H54 (cell line): ENCODE measurements at places on chromosomes 1 and 21.

DNA sequence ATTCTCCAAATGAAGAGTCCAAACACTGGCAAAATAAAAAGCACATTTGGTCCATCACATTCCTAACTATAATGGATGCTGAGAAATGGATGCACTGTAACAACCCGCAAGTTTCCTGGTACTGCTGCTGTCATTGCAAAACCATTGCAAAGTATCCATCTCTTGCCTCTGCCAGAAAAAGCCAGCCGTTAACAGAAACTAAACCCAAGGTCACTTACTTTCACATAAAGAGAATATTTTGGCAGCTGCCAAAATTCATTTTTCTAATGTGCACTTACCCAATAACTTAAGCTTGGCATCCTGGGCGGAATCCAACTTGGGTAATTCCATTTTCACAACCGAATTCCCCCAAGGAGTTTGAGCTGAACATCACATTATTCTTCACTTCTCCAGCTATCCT lies 77.0 kb upstream of the LRRC8D start:
- no peak for DNase-seq

GRCh38 chr1:91732291-91733107 lies 153.5 kb downstream of the TGFBR3 start:
- peak; percentile 70 for DNase-seq

GRCh38 chr21:29753216-29753615 lies 186.6 kb downstream of the GRIK1 start:
- no peak for DNase-seq

GRCh38 chr1:66046415-66046814 lies 253.7 kb downstream of the PDE4B start:
- DNase-seq = no peak

DNA sequence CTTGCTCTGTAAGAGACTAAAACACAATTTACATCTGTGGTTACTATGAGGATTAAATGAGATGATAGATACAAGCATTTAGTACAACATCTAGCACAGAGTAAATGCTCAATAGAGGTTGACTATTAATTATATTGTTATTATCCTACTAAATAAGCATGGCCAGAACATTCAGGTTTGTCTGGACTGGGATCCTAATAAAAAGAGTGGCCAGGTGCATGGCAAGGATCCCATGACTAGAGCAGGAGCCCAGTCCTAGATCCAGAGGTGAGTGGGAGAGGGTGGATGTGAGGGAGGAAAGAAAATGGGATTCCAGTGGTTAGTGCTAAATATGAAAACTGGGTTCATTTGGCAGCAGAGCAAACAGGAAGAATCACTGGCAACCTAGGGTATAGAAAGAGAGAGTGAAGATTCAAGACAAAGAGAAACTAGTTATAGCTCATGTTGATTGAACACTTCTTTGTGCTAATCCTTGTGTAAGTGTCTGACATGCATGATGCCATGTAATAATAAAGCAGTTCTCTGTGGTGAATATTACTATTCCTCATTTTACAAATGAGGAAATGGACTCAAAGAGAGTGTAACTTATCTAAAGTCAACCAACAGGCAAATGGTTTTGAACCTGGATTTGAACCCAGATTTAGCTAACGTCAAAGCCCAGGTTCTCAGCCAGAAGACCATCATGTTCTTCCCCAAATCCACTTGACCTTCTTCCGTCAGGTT lies 71.1 kb upstream of the FGGY start:
- no peak for DNase-seq

- DNase-seq = no peak
Measured at GRCh38 chr1:222275729-222276465, 272.0 kb downstream of the HHIPL2 start.

DNA sequence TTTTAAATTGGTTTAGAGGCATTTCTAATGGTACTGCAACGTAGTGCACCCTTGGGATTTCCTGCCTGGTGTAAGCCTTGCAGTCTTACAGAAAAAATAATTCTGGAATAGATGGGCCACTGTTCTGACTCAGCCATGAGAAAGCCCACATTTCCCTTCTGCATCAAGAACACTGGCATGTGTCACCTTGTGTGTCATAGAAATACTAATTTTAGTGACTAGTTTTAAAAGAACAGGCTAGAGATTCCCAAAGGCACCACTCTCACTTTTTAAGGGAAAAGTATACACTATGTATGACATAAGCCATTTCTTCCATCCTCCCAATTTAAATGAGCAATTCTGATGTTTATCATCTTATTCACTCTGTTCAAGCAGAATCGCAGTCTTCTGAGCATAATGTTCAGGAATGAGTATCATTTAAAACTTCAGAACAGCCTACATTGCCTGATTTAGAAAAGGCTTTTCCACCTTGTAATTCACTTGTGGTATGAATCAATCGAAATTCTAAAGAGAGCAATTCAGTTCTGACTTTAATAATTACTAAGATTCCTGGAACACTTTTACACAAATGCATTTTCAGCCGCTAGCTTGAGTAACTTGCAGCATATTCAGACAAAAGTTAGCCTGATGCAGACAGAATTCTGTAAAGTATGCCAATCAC lies 18.8 kb downstream of the RGS13 start:
- peak; percentile 24 for DNase-seq

DNA sequence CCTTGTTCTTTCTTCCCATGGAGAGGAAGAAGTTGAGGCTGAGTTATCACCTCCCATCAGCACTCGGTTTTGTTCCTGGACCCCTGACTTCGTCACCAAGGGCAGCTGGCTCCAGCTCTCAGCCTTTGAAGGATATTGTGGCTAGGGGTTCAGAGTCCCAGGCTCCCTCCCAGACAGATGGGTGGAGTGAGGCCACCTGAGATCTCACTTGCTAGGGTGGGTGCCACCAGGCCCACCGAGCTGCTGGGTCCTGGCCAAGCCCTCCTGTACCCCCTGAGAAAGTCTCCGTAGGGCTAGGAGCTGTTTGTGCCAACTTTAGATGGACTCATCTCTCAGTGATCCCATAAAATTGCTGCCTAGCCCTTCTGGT lies 6.9 kb downstream of the MX2 start:
- no peak for DNase-seq

- no peak for DNase-seq
Measured at GRCh38 chr1:112056354-112056753, 66.9 kb upstream of the KCND3 start.

- no peak for DNase-seq
Measured at GRCh38 chr21:37155186-37155585, 82.1 kb downstream of the TTC3 start.

GRCh38 chr1:239861985-239862384 lies 229.7 kb upstream of the FMN2 start:
- DNase-seq = no peak

DNA sequence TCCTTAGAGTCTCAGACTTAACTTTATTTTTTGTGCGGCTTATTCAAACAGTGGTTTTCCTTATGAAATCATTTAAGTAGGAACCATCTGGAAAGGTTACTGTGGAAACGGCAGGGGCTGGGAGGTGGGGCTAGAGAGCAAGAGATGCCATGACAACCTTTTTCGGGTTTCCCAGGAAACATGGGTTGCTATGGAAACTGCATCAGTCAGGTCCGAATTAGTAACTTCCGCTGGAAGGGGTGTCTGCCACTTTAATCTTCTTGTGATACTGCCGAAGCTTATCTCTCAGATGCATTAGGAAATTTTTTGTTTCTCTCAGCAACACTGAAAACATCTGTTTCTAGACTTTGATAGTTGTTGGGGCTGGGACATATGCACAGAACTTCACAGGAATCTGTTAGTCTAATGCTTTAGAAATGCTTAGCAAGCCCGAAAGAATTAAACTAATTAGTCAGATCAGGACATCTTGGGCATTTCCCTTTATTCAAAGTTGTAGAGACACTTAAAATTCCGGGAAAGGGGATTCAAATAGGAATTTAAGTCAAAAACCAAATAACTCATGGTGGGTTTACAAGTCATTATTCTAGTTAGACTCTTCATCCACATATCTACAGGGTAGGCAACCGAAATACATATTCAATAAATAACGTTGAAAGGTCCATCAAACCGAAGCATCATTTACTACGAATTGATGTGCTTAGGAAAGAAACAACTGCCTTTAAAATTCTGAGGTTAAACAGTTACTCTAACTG lies 2.6 kb downstream of the KCNA3 start:
- no peak for DNase-seq

GRCh38 chr1:67937651-67938050 lies 104.4 kb upstream of the GNG12 start:
- no peak for DNase-seq

DNA sequence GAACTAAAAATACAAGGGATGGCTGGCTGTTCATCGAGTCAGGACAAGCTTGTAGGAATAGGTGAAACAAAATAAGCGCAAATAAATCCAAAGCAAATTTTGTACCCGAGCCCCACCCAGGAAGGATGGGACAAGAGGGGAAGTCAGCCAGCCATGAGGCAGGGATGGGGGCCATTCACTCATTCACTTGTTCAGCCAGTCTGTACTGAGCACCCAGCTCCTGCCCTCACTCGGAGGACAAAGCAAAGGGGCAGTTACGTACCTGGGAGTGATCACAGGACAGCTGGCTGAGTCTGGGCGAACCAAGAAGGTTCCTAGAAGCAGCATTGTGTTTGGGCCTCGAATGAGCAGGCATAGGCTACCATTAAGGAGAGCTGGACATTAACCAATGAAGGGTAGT lies 94.0 kb upstream of the VAMP3 start:
- no peak for DNase-seq

DNA sequence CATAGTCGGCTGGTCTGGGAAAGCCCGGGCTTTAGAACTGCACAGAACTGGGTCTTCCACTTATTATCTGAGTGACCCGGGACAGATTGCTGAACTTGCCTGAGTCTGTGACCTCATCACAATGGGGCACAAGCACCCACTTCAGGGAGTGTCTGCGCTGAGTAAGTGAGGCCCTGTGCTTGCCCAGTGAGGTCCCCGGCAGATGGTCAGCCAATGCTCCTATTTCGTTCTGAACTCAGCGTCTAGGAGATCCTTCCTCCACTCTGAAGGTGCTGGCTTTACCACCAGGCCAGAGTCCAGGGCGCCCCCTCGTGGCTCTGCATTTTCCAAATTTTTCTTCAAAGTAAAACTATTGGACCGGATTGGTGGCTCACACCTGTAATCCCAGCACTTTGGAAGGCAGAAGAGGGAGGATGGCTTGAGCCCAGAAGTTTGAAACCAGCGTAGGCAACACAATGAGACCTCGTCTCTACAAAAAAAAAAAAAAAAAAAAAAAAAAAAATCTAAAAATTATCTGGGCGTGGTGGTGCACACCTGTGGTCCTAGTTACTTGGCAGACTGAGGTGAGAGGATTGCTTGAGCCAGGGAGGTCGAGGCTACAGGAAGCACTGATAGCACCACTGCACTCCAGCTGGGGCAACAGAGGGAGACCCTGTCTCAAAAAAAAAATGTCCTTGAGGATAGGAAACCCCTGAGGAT lies 61.7 kb downstream of the FCRL5 start:
- peak; percentile 24 for DNase-seq

DNA sequence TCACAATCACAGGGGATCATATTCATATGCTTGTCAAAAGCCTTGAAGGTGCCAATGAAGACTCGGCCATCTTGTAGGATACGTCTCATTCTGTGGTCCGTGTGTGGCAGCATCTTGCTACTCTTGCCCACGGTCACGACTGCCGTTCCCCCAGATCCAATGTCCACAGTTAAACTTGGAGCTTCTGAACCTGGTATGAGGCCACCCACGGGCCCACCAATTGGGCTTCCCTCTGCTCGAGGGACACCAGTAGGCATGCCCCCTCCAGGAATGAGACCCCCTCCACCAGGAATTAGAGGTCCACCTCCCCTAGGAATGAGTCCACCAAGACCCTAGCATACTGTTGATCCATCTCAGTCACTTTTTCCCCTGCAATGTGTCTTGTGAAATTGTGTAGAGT lies 39.6 kb downstream of the MORN1 start:
- no peak for DNase-seq

DNA sequence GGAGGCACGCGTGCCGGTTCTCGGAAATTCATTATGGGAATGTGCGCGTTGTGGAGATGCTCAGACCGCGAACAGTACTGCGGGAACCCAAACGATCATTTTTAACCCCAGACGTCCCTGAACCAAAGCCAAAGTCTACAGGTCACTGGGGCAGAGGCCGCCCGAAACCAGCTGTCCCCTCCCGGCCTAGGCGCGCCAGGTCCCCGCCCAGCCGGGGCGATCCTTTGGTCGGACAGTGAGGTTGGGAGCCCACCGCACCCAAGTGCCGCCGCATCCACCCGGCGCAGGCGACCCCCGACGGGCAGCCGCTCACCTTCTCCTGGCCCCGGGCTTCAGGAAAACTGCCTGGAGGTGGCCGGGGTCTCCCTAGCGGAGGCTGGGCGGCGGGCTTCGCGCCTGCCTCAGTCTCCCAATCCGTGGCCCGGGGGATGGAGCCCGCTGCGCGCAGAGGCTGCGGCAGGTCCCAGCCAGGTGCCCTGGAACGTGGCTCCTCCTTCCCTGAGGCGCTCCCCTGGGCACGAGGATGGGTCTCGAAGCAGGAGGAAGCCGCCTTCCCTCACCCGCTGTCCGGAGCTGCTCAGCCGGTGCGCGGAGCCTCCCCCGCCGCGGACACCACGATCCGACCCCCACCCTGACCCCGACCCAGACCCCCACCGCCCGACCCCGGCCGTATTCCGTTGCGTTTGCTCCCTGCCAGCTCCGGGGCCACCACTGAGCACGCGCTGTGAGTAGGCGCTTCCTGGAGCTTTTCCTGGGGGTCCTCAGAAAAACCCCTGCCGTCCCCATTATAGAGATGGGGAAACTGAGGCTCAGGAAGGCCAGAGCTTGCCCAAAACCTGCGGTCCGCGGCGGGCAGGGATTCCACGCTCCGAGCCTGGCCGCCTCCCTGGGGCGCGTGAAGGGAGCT lies 8.1 kb upstream of the SLX9 start:
- no peak for DNase-seq

DNA sequence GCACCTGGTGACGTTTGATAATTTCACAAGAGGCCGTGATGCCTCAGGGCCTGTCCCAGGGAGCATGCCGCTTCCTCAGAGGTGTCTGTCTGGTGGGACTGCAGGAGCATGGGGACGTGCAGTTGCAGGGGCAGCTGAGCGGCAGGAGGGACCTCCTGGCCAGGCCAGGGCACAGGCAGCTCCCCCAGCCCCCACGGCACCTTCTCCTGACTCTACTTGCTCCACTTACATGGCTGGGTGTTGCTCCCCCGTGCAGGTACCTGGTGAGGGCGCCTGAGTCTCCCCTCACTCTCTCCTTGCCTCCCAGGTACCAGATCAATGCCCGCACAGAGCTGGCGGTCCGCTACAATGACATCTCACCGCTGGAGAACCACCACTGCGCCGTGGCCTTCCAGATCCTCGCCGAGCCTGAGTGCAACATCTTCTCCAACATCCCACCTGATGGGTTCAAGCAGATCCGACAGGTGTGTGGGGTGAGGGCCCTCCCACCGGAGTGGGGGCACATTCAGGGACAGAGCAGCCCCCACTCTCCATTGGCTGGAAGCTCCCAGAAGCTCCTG lies 108.4 kb downstream of the PDE9A start:
- DNase-seq = no peak
